ENCODE measurements at places on chromosomes 1 and 21. TPM values are rescaled to one million over a fixed set of nuclear protein-coding genes. Genes with fewer than 3 reads are reported as not detected.
A peak's percentile ranks its signal among the peaks of the same experiment; 100 is the strongest.

GRCh38 chr1:240946926-240947325 lies 335.0 kb upstream of the GREM2 start:
- no peaks in the 10 kb centered on the region for H3K4me1 ChIP-seq
- H3K27ac ChIP-seq, result no peak overlapping the region

CFAP107 gene
- not detected for total RNA-seq

SPRR2F gene
- total RNA-seq, result not detected

DNA sequence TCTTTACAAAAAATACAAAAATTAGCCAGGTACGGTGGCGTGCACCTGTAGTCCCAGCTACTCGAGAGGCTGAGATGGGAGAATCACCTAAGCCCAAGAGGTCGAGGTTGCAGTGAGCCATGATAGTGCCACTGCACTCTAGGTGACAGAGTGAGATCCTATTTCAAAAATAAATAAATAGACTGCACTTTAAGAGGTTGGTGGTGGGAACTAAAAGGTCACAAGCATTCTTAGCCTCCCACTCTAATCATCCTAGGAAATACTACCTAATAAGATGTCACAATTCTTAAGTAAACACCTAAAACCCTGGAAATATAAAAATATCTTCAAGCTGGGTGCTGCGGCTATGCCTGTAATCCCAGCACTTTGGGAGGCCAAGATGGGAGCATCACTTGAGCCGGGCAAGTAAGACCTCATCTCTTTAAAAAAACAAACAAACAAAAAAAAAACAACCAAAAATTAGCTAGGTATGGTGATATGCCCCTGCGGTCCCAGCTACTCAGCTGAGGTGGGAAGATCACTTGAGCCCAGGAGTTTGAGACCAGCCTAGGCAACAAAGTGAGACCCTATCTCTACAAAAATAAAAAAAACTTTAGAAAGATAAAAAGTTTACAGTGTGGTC lies 4.1 kb downstream of the DCAF8 start:
- peaks cover 32% of the 10 kb centered on the region for H3K4me1 ChIP-seq
- H3K36me3 ChIP-seq, result peaks cover 45% of the 10 kb centered on the region
- H3K27ac ChIP-seq, result peak overlapping the region; percentile 68
- no peak overlapping the region for H3K4me3 ChIP-seq

DNA sequence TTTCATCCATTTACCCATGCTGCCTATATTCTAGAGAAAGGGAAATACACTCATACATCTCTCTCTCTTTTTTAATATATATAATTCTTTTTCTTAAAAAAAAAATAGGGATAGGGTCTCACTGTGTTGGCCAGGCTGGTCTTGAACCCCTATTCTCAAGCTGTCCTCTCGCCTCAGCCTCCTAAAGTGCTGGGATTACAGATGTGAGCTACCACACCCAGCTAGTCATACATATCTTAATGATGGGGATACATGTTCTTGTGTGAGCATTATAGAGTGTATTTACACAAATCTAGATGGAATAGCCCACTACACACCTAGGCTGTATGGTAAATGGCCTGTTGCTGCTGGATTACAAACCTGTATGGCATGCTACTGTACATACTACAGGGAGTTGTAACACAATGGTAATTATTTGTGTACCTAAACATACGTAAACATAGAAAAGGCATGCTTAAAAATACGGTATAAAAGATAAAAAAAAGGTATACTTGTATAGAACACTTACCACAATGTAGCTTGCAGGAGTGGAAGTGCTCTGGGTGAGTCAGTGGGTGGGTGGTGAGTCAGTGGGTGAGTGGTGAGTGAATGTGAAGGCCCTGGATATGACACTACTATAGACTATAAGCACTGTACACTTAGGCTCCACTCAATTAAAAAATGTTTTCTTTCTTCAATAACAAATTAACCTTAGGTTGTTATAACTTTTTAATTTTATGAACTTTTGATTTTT lies 72.9 kb downstream of the IVNS1ABP start:
- H3K27ac ChIP-seq, result no peak overlapping the region
- H3K4me1 ChIP-seq, result peaks cover 18% of the 10 kb centered on the region
- no peak overlapping the region for H3K4me3 ChIP-seq
- no peak for DNase-seq

DNA sequence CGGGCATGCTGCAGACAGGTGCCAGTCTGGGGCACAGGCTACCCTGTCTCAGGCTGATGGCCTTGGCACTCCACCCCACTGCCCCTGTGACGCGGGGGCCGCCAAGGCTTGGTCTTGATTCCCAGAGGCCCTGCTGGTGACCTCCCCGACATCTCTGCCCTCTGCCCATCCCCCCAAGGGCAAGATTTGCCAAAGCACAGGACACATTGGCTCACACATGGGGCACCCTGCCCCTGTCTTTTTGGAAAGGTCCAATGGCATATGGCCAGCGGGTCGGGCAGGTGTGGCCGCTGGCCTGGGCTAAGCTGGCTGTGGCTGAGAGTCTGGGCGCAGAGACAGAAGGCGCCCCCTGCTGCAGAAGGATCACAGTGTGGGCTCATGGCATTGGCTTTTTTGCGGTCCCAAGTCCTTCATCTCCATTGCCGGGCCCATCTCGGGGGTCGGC lies 4.6 kb downstream of the MIB2 start:
- no peak overlapping the region for H3K4me3 ChIP-seq
- no peak for DNase-seq
- H3K27me3 ChIP-seq, result no peaks in the 10 kb centered on the region
- H3K27ac ChIP-seq, result no peak overlapping the region
- H3K4me1 ChIP-seq, result peaks cover 10% of the 10 kb centered on the region
- H3K36me3 ChIP-seq, result peaks cover 3% of the 10 kb centered on the region

DNA sequence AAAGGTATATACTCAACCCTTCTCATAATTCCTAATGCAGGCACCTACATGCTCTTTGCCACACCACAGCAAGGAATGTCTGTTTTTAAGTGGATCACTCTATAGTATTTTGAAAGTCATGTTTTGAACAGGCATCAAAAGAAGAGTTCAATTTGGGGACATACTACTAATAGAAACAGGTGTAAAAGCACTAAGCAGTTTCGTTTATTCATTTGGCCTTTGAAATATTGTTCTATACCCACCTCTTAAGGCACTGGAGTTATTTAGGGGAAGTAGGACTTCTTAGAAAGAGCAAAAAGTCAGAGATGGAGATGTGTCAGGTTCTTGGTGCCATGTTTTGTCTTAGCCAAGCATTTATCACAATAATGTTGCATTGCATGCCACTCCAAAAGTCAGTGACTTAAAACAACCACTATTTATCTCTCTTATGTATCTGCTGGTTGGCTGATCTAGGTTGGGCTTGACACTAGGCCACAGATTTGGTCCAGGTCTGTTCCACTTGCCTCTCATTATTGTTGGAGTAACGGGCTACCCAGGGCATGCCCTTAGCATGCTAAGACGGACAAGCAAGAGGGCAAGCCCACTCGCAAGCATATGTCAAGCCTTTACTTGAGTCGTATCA lies 107.5 kb downstream of the RGL1 start:
- H3K4me1 ChIP-seq, result peaks cover 40% of the 10 kb centered on the region
- DNase-seq, result no peak
- no peak overlapping the region for H3K27ac ChIP-seq
- H3K36me3 ChIP-seq, result peaks cover 13% of the 10 kb centered on the region
- H3K4me3 ChIP-seq, result no peak overlapping the region
- H3K27me3 ChIP-seq, result no peaks in the 10 kb centered on the region

GRCh38 chr1:60431593-60431992 lies 358.0 kb upstream of the C1orf87 start:
- H3K27ac ChIP-seq, result no peak overlapping the region
- no peak for DNase-seq
- H3K36me3 ChIP-seq, result no peaks in the 10 kb centered on the region
- H3K4me3 ChIP-seq, result no peak overlapping the region
- H3K4me1 ChIP-seq, result no peaks in the 10 kb centered on the region

- no peaks in the 10 kb centered on the region for H3K4me1 ChIP-seq
- DNase-seq, result no peak
These were observed 51.1 kb upstream of the RBM15 start for GRCh38 chr1:110288111-110288510.

DNA sequence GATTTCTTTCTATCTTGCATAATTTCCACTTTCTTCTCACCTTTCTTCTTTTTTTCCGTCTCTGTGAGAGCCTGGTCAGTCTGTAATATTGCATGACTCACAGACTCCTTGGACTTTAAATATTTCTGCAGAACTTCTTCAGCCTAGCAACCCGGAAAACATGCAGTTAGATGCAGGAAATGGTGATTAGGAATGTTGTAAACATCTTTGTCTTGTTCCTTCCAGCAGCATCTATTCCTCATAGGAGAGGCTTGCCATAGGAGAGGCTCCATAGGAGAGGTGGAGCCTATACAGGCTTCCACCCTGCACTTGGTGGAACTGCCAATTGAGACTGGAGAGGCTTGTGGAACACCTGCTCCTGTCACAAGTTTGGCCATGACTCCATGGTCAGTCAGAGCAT lies 10.0 kb downstream of the GBP5 start:
- H3K4me1 ChIP-seq, result peaks cover 63% of the 10 kb centered on the region
- H3K27me3 ChIP-seq, result no peaks in the 10 kb centered on the region
- peak overlapping the region; percentile 1 for H3K4me3 ChIP-seq
- H3K36me3 ChIP-seq, result peaks cover 89% of the 10 kb centered on the region
- no peak for DNase-seq
- peak overlapping the region; percentile 36 for H3K27ac ChIP-seq

DNA sequence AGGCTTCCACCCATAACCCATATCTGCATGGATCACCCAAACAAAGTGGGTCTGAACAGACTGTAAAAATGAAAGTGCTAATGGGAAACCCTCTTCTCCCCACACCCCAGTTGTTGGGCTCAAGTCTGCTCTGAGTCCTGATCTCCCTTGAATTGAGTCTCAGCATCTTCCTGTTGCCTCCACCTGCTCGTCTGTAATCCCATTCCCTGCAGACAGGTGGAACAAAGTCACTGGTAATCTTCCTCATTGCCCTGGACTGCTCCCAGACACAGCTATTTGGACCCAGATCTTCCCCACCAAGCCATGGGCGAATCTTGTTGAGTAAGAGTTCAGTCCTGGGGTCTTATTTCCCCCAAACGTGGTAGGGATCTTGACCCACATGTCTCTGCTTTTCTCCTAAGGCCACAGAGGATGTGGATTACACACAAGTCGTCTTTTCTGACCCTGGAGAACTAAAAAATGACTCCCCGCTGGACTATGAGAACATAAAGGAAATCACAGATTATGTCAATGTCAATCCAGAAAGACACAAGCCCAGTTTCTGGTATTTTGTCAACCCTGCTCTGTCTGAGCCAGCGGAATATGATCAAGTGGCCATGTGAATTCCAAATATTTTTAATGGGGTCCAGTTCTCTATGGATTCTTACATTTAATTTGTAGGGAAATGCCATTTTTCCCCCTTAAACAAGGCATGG lies 15.7 kb downstream of the AVPR1B start:
- no peak for DNase-seq
- no peak overlapping the region for H3K27ac ChIP-seq
- H3K4me1 ChIP-seq, result no peaks in the 10 kb centered on the region
- H3K27me3 ChIP-seq, result peaks cover 43% of the 10 kb centered on the region
- no peak overlapping the region for H3K4me3 ChIP-seq

GRCh38 chr1:235809688-235810397 lies 56.9 kb downstream of the LYST start:
- H3K4me1 ChIP-seq, result no peaks in the 10 kb centered on the region
- DNase-seq, result no peak
- H3K27me3 ChIP-seq, result no peaks in the 10 kb centered on the region
- H3K36me3 ChIP-seq, result peaks cover 45% of the 10 kb centered on the region
- H3K27ac ChIP-seq, result peak overlapping the region; percentile 5

DNA sequence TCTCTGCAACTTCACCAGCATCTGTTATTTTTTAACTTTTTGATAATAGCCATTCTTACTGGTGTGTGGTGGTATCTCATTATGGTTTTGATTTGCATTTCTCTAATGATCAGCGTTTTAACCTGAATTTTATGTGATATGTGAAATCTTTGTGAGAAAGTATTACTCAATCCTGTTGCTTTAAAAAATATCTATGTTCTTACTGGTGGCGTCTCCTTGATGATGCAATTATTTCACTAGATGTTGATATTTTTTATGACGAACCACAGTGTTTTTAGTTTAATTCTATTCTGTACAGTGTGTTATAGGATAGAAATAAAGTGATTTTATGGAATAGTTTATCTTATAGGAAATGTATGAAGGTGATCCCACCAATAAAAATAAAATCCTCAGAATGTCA lies 54.7 kb upstream of the GPR88 start:
- no peaks in the 10 kb centered on the region for H3K4me1 ChIP-seq
- H3K4me3 ChIP-seq, result no peak overlapping the region
- peaks cover 36% of the 10 kb centered on the region for H3K36me3 ChIP-seq
- no peaks in the 10 kb centered on the region for H3K27me3 ChIP-seq
- DNase-seq, result no peak
